Stimulated activated CD8-positive, alpha-beta memory T cell treated with anti-CD3 and anti-CD28 coated beads, Interleukin-4, amount 100 ng/mL, for 24 hours (primary cell): ENCODE measurements at places on chromosomes 7 and 10.

- DNase-seq = no peak
Observed at GRCh38 chr7:108667216-108667615, 97.5 kb downstream of the DNAJB9 start.

DNA sequence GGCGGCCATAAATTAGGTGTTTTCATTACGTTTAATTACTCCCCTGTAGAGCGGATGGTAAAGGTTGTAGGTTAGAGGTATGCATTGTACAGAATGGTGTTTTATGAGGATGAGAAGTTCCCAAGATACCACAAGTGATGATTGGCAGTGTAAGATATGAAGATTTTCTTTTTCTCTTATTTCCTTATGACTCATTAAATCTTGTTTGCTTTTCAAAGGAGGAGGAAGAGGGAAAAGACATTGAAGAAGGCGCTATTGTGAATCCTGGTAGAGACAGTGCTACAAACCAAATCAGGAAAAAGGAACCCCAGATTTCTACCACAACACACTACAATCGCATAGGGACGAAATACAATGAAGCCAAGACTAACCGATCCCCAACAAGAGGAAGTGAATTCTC is 133.9 kb downstream of the AASS start:
- no peak for DNase-seq

- peak; percentile 17 for DNase-seq
Observed at GRCh38 chr7:12403287-12404181, at the start of gene VWDE. VWDE (minus strand) TSS chr7:12403865; CDS start chr7:12403716, 149 bp downstream.

DNA sequence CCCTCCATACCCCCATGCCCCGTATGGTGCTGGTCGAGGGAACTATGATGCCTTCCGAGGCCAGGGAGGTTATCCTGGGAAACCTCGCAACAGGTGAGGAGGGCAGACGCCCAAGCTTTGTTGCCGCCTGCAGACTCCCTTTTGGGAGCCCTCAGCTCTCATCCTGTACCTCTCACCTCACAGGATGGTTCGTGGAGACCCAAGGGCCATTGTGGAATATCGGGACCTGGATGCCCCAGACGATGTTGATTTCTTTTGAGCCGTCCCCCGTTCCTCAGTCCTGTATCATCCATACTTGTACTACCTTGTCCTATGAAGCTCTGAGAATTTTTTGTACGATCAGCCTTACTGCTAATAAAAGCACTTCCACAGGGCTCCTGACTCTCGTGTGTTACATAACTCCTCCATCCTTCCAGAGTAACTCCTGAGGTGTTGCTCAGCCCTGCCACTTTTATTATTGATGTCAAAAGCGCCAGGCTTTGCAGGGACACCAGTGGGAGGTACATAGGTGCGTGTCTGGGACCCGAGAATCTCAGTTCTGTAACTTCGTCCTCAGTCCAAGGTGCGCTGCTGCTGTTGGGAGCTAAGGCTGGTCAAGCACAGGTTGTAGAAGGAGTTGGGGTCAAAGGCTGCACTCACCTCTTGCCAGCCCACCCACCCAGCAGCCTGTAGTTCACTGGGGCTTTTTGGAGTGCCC is 1.1 kb downstream of the UFSP1 start:
- DNase-seq = no peak

DNA sequence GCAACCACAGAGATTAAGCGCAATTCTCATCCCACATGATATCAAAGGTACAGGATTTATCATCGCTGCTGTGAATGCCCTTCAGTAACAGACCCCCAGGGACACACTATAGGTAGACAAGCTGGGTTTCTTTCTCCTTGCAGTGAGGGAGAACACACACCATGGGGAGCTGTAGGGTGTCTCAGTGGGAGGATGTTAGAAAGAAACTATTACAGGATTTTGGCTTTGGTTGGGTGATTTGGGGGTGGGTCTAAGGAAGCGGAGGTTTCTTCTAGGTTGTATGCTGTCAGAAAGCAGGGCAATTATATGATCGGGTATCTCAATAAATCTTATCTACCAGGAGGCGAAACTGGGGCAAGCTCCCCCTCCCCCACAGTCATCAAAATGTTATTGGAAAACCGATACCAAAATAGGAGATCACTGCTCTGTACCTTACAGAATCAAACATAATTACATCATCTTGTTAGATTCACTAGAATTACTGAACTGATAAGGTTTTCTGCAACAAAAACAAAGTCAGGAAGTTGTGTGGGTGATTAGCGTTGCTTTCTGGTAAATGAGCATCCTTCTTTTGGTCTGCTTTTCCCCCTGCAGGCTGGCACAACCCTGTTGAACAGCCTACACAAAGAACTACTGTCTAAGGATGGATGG is 209.7 kb downstream of the TEX36 start:
- no peak for DNase-seq

- DNase-seq = no peak
Observed at GRCh38 chr7:23383225-23383624, 84.1 kb downstream of the MALSU1 start.

GRCh38 chr10:15137636-15138035 is 30.9 kb downstream of the NMT2 start:
- DNase-seq = no peak

DNA sequence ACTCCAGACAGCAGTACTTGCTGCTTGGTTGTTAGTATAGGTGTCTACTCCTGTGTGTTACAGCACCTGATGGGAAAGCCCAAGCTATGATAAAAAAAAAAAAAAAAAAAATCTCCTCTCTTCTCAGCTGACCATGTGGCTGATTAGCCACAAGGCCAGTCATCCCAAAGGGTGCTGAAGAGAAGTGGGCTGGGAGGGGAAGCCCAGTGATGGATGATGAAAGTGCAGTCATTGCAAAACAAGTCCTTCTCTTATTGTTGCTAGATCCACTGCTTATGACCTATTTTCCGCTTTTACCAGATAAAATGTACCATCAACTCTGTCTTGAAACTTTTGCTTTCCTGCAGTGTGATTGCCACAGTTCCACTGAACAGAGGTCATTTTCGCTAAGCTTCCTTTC is 1092.5 kb upstream of the C7orf33 start:
- no peak for DNase-seq

- no peak for DNase-seq
Observed at GRCh38 chr10:33293076-33293475, 41.4 kb downstream of the NRP1 start.

DNA sequence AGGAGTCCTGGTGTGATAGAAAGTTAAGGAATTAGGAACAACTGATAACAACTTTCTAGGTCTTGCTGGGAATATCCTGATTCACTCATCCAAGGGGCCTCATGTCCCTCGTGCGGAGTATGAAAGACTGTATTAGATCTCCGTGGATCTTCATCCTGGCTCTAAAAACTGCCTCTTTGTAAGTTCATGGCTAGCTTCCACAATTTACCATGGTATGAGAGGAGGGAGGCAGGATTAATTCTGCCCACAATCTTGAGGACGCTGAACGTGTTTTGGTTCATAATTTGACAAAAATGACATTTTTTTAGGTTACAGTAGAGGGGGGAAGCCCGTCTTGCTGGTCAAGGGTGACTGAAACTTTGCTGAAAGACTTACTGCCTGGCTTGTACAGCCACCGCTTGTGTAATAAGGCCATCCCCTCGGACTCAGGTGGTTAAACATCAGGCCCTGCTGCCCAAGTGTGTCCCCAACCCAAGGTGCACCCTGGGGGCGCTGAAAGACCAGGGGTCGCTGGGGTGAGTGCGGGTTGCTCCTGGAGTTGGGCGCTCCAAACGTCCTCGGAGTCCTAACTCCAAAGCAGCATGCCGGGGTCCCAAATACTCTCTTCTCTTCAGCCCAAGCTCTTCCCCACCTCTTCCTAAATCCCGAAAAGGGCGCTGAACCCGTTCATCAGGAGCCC is 733 bp downstream of the HIBADH start:
- DNase-seq = no peak

GRCh38 chr7:158651968-158652565 is 52.5 kb downstream of the NCAPG2 start:
- no peak for DNase-seq

GRCh38 chr10:101222683-101223273 is 6.5 kb downstream of the LBX1 start:
- no peak for DNase-seq

- no peak for DNase-seq
Observed at GRCh38 chr7:133501771-133502170, 248.9 kb downstream of the EXOC4 start.

DNA sequence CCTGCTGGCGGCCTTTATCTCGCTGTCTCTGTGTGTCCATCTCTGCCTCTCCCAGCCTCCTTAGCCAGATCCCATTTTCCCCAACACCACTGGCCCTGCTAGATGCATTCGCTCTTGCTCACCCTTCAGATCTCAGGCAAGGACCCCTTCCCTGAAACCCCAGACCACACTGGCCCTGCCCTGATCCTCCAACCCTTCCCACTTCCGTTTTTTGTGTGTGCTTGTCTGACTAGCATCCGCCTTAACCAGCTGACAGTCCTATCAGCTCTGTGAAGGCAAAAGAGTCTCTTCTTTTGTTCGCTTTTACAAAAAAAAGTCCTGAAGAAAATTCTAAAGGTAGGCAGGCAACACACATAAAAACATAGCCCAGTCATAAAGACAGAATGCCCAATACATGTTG is 28.7 kb downstream of the CHST15 start:
- DNase-seq = no peak

DNA sequence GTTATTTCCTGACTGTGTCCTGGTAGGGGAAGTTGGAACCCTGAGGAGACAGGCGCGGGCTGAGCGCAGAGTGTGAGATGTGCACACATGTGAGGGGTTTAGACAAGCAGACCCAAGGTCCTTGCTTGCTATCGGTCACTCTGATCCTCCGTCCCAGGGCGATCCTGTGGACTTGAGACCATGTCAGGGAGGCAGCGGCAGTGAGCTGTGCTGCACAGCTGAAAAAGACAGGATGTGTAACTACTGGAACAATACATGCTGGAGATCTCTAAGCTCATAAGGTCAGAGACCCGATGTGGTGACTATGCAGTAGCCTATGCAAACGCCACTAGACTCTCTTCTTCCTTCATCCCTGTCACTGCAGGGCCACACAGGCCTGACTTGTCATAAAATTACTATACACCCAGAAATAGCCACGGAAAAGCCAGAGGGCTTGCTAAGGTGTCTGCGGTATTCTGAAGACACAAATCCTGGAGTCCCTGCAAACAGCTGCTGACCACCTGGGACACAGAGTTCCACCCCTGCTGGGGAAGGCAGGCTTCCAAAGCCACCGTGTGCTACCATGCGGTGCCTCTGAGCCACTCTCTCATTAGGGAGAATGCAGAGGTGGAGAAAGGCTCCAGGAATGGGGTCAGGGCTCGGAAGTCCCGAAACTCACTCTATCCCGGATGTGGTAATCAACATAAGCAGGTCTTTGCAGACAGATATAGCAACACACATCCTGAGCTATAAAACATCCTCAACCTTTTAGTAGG is 91.1 kb upstream of the DDC start:
- no peak for DNase-seq

DNA sequence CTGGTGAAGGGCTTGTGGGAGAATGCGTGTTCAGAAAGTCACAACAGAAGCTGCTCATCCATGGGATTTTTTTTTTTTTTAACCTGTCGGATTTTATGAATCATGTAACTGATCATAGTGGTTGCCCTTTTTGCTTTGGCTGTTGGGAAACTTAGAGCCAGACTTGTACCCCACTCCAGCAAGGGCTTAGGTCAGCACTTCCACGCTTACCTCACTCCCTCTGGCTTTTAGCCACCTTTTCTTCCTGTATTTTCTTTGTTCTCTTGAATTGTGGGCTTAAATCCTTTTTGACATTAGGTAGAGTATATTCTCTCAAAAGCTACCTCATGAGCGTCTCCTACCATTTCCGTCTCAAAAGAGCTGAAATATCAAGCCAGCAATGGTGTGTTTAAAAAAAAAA is 113.6 kb upstream of the BTBD16 start:
- DNase-seq = no peak

DNA sequence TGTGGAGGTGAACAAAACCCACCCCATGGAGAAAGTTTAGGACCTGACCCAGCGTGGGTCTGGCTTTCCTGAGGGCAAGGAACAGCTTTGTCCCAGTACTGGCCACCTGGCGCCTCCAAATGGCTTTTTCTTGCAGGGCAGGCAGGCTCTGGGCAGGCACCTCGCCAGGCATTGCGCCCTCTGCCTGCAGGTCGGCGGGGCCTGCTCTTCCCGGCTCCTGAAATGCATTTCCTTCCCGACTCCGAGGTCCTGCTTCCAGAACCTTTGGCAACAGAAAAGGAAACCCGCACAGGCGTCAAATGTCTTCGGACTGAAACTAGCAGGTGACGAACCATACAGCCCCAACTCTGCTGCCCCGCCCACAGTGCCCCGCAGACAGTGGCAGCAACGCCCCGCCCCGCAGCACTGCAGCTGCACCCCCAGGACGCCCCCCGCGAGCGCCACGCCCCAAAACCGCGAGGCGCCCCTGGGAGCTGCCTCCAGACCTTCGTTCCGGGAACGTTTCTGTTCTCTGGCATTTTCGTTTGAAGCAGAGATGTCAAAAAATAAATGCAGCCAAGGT is 65.5 kb downstream of the C10orf143 start:
- no peak for DNase-seq

DNA sequence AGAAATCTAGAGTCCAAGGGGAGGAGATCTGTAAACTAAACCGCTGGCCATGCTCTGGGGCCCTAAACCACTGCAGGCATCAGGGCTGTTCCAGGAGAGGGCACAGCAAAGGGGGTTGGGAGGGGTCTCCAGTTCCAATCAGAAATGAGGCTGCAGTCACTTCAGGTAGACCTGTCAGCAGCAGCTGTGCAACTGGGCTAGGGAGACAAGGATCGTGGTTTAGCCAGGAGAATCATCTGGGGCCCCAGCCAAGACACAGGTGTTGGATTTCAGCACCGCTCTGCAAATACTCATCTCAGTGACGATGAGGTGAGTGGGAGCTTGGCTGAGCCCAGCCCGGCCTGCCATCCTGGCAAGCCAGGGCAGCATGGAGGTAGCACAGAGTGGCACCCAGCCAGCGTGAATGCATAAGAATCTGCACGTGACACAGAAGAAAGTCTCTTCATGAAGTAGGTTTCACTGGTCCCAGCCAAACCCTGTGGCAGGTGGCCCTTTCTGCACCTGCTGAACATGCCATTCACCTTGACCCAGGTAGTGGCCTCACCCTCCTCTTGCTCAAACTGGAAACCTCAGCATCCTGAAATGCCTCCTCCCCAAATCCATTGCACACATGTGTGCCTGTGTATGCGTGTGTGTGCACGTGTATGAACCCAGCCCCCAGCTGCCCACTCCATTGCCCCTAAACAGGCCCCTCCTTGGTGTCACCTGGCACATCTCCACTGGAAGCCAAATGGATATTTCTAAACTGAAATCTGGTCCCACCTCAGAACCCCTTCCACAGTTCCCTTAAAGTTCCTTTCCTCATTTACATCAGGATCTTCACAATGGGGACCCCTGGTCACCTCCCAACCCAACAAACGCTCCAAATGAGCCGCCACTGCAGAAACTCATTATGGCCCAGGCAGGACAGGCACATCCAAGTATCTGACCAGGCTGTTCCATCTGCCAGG is 9.6 kb downstream of the GPRIN2 start:
- DNase-seq = no peak

- no peak for DNase-seq
Observed at GRCh38 chr10:119415536-119416503, 126.7 kb downstream of the RGS10 start.

GRCh38 chr7:51261117-51261835 is 55.3 kb downstream of the COBL start:
- no peak for DNase-seq
